Activated naive CD8-positive, alpha-beta T cell treated with anti-CD3 and anti-CD28 coated beads, Interleukin-2, amount 10 ng/mL, durations not matched to agents 7 days and 5 days (primary cell): ENCODE measurements at places on chromosomes 6 and 20. TPM values are rescaled to one million over a fixed set of nuclear protein-coding genes. Genes with fewer than 3 reads are reported as not detected.

RTN4IP1 gene
- 8.0 TPM for total RNA-seq

- no peak overlapping the region for H3K4me3 ChIP-seq
- peaks cover 12% of the 10 kb centered on the region for H3K27me3 ChIP-seq
- DNase-seq, result no peak
- H3K27ac ChIP-seq, result no peak overlapping the region
These were observed 38.4 kb downstream of the ALDH8A1 start for GRCh38 chr6:134911547-134911946.

GRCh38 chr20:5848711-5849505 is 98.7 kb downstream of the SHLD1 start:
- DNase-seq, result no peak
- H3K36me3 ChIP-seq, result no peaks in the 10 kb centered on the region
- no peak overlapping the region for H3K4me3 ChIP-seq
- peaks cover 20% of the 10 kb centered on the region for H3K4me1 ChIP-seq
- no peaks in the 10 kb centered on the region for H3K27me3 ChIP-seq

RIMS4 gene
- not detected for total RNA-seq

DNA sequence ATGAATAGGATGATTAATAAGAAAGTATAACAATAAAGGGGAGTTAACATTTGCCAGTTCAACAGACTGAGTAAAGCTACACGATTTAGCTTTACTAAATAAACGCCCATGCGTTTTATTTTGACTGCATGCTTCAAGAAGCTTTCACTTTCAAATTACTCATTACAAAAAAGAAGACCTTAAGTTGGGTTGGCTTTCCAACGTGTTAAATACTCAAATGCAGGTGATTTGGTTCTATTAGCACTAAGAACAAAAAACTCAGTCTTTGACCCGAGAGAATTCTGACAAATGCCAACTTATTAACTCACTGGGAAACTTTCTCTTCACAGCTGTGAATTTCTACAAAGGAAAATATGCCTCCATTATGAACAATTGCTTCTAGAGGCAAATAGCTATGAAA is 24.8 kb downstream of the RNF146 start:
- DNase-seq, result no peak
- H3K4me1 ChIP-seq, result peaks cover 12% of the 10 kb centered on the region
- no peaks in the 10 kb centered on the region for H3K27me3 ChIP-seq

CNKSR3 gene
- not detected for total RNA-seq

GTF2H4 gene
- total RNA-seq, result 26.7 TPM

DNA sequence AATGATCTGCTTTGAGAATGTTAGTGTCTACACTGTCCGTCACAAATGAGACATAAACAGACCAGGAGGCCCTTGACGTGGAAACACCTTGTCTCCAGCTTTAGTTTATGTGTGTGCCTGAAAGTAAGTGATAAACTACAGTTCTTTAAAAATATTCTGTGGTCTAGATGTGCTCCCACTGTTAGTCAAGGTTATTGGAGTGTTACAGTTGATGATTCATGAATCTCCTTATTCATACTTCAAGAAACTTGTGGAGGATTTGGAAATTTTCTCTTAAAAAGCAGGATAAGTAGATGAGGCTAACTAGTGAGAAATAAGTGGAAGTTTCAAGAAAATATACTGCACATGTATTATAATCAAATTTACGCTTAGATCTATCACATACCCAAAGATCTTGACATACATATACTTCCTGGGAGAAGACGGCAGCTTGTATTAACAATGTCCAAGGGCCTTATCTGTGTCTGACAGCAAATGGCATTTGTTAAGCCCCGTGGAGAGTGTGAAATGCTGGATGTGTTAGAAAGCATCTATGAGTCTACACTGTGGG is 90.5 kb upstream of the MBOAT1 start:
- H3K36me3 ChIP-seq, result no peaks in the 10 kb centered on the region
- no peaks in the 10 kb centered on the region for H3K4me1 ChIP-seq

NUDT3 gene
- 17.7 TPM for total RNA-seq

GRCh38 chr20:63703976-63704748 is 3.6 kb downstream of the ARFRP1 start:
- DNase-seq, result no peak
- peaks cover 18% of the 10 kb centered on the region for H3K4me1 ChIP-seq
- H3K27me3 ChIP-seq, result no peaks in the 10 kb centered on the region
- no peak overlapping the region for H3K27ac ChIP-seq
- peaks cover 13% of the 10 kb centered on the region for H3K36me3 ChIP-seq

DNA sequence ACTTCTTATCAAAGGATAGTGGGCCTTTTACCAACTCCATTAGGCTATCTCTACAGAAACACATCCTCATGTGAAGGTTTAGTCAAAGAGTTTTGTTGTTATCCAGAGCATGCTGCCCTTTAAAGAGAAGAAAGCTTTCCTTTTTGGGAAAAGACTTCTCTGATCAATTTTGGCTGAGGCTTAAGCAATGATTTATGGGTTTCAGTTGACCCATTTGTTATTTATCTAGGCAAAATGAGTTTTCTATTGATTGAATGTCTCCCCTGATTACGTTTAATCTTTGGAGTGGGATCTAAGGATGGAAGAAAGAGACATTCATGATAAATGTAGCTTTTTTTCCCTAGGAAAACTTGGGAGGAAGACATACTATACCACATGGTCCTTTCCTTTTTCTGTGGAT is 326.6 kb upstream of the JAG1 start:
- no peaks in the 10 kb centered on the region for H3K36me3 ChIP-seq
- H3K27ac ChIP-seq, result no peak overlapping the region
- no peaks in the 10 kb centered on the region for H3K27me3 ChIP-seq

DNA sequence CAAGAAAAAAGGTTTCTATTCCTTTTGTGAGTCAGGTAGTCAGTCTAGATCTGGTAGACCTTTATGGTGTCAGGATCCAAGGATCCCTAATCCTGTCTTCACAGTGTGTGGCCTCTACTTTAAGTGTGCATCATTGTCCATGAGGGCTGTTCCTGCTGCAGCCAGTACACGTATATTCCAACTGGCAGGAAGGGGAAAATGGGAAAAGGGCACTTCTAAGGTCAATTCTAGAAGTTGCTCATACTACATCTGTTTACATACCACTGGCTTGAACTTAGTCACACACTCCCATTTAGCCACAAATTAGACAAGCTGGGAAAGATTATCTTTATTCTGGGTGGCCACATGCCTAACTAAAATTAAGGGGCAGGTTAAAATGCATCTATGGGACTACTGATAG is 9.7 kb upstream of the MMS22L start:
- no peaks in the 10 kb centered on the region for H3K36me3 ChIP-seq
- peaks cover 10% of the 10 kb centered on the region for H3K27me3 ChIP-seq

DNA sequence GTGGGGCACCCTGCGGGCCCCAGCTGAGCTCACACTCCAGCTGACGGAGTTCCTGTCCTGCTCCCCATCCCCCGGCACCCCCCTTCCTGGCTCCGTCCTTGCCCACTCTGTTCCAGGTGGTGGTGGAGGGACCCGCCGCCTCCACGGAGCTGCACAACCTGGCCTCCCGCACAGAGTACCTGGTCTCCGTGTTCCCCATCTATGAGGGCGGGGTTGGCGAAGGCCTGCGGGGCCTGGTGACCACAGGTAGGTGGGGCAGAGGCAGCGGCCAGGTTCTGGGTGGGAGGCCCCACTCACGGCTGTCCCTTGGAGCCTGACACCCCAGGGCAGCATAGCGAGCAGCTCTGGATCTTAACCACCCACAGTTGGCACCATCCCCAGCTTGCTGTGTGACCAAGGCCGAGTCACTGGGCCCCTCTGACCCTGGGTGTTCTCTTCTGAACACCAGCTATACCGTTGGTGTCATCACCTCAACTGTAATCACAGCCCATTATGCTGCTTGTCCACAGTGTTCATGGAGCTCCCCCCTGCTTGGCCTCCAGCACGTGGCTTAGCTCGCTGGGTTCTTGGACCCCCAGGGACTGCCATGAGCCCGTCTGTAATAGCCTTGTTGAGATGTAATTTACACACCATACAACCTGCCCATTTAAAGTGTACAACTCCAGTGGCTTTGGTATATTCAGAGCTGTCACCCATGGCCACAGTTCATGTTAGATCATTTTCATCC is 17.4 kb downstream of the COL20A1 start:
- H3K4me3 ChIP-seq, result no peak overlapping the region
- H3K4me1 ChIP-seq, result no peaks in the 10 kb centered on the region
- H3K27ac ChIP-seq, result no peak overlapping the region
- H3K36me3 ChIP-seq, result no peaks in the 10 kb centered on the region
- DNase-seq, result no peak

CD40 gene
- total RNA-seq, result 3.1 TPM

RNF144B gene
- 3.6 TPM for total RNA-seq

DNA sequence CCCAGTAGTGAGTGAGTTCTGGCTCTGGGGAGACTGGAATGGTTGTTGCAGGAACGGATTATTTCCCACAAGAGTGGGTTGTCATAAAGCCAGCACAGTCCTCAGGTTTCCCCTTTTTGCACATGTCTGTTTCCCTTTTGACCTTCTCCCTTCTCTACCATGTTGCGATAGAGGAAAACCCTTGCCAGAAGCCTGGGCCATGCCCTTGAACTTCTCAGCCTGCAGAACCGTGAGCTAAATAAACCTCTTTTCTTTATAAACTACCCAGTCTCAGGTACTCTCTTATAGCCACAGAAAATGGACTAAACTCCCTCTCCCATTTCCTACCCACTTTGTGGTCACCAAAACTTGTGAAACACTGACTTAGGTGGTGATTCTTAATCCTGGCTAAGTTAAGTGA is 7.2 kb upstream of the PPP1R16B start:
- H3K27me3 ChIP-seq, result no peaks in the 10 kb centered on the region
- peaks cover 14% of the 10 kb centered on the region for H3K36me3 ChIP-seq
- H3K27ac ChIP-seq, result peak overlapping the region; percentile 69
- H3K4me1 ChIP-seq, result peaks cover 25% of the 10 kb centered on the region

DNA sequence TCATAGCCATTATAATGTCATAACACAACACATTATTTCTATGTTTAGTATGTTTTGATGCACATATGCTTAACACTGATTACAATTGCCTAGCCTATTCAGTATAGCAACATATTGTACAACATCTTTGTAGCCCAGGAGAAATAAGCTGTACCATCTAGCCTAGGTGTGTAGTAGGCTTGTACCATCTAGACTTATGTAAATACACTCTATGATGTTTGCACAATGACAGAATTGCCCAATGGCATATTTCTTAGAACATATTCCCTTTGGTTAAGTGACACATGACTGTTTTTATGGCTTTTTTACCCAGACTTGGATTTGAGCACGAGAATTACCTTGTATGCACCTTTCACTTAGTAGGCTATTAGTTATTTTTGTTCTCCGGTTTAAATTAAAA is 64.5 kb upstream of the HIVEP1 start:
- H3K27me3 ChIP-seq, result no peaks in the 10 kb centered on the region
- no peak for DNase-seq
- H3K36me3 ChIP-seq, result no peaks in the 10 kb centered on the region
- no peaks in the 10 kb centered on the region for H3K4me1 ChIP-seq

- H3K4me1 ChIP-seq, result no peaks in the 10 kb centered on the region
- H3K27me3 ChIP-seq, result peaks cover 7% of the 10 kb centered on the region
- H3K36me3 ChIP-seq, result no peaks in the 10 kb centered on the region
- no peak overlapping the region for H3K27ac ChIP-seq
- no peak overlapping the region for H3K4me3 ChIP-seq
These were observed 117.6 kb upstream of the CDH4 start for GRCh38 chr20:61134296-61135030.

SYNGAP1 gene
- 60.1 TPM for total RNA-seq

GRCh38 chr6:105330913-105331312 is 72.0 kb downstream of the PREP start:
- no peaks in the 10 kb centered on the region for H3K27me3 ChIP-seq
- no peak for DNase-seq
- no peak overlapping the region for H3K4me3 ChIP-seq
- H3K4me1 ChIP-seq, result no peaks in the 10 kb centered on the region

GFRAL gene
- total RNA-seq, result not detected

GRCh38 chr20:24422091-24422760 is 47.2 kb upstream of the SYNDIG1 start:
- no peak overlapping the region for H3K27ac ChIP-seq
- H3K4me1 ChIP-seq, result no peaks in the 10 kb centered on the region
- DNase-seq, result no peak
- peaks cover 10% of the 10 kb centered on the region for H3K27me3 ChIP-seq
- no peaks in the 10 kb centered on the region for H3K36me3 ChIP-seq

GRCh38 chr6:121879149-121879548 is 443.7 kb downstream of the GJA1 start:
- H3K4me3 ChIP-seq, result no peak overlapping the region
- no peaks in the 10 kb centered on the region for H3K4me1 ChIP-seq
- H3K36me3 ChIP-seq, result no peaks in the 10 kb centered on the region
- DNase-seq, result no peak
- no peaks in the 10 kb centered on the region for H3K27me3 ChIP-seq
- H3K27ac ChIP-seq, result no peak overlapping the region

MPC1 gene
- 29.6 TPM for total RNA-seq

DNA sequence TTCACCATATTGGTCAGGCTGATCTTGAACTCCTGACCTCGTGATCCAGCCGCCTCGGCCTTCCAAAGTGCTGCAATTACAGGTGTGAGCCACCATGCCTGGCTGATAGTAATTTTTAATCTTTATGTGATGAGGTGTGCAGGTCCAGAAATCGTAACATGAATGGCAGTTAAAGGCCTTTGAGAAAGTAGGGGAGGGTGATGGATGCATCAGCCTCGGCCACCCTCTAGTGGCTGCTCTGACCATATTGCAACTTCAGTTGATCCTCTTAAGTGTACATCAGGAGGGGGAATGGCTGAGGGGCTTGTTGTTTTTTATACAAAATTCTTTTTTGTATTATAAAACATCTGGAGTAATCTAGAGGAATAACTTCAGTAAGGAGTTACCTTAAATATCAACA is 193.0 kb downstream of the ZFAND3 start:
- no peak overlapping the region for H3K27ac ChIP-seq
- no peaks in the 10 kb centered on the region for H3K27me3 ChIP-seq
- DNase-seq, result no peak
- H3K4me3 ChIP-seq, result no peak overlapping the region
- H3K36me3 ChIP-seq, result peaks cover 7% of the 10 kb centered on the region

DNA sequence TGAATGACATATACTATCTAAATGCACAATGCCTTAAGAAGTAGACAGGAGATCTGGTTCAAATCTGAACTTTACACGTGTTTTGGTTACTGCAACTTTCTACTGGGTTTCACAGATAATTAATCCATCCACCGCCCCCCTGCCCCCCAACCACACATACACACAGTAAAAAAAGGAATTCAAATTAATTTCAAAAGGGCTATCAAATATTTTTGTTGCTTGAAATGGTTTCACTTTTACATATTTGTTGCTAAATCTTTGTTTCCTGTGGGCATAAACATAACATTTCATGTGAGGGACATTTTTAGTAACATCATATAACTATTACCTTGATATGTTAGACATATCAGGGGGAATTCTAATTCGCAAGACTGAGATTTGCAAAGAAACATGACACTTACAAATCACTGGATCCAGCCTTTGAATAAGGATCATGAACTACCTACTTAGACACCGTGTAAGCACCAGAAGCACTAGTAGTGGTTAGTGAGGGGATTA is 7.5 kb downstream of the NEDD9 start:
- peaks cover 70% of the 10 kb centered on the region for H3K4me1 ChIP-seq
- H3K27me3 ChIP-seq, result no peaks in the 10 kb centered on the region
- peak overlapping the region; percentile 97 for H3K27ac ChIP-seq
- H3K4me3 ChIP-seq, result peak overlapping the region; percentile 74
- DNase-seq, result no peak
